ENCODE measurements at places on chromosomes 2 and 18.

DNA sequence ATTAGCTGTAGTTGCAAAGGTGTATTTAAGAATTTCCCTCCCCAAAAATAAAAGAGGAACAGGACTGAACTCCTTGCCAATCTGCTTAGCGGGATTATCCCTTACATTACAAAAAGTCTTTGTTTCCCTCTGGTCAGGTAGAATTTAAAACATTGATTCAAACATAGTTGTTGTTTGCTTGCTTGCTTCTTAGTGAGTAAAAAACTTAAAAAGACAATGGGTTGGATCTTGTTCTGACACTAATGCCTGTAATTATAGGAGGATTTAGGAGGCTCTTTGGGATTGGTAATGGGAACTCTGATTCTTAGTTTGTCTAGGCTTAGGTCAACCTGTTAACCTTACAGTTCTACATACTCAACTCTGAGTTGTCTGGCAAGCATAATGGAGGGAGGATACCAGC lies 3.7 kb upstream of the CEBPZOS start:
- DNase-seq, result no peak

- DNase-seq, result no peak
Measured at GRCh38 chr2:183260527-183260926, 136.3 kb downstream of the NUP35 start.

DNA sequence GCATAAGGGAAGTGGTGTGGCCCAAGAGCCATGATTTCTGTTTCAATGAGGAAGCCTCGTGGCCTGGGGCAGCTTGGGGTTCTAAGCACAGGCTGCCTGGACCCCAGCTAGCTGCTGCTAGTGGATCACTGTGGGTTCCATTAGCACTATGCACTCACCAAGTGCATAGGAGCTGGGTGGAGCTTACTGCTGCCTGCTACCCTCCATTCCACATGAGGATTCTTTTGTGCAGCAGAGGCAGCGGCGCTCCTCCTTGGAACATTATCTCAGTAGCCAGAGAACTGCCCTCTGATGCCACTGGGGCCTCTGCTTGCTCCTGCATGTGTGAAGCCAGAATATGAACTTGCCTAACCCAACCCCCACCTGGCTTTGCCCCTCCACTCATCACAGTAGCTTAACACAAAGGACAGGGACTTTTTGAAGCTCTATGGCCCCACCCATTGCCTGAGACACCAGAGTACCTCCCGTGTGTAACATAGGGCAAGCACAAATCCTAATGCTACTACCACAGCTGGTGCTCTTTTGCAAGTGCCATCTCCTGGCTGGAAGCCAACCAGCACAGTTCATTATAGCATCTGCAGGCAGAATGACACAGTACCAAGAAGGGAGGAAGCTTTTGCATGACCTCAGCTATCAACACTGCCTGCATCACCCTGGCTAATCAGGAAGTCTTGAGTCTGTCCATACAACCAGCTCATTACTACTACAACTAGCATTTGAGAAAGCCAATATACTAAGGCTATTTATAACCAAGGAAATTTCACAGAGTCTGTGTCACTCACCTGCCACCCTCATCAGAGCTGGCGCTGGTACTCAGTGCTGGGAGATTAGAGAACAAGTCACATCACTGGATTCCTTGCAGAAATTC lies 297.0 kb upstream of the GULP1 start:
- DNase-seq, result no peak

GRCh38 chr2:21103274-21103891 lies 20.4 kb upstream of the TDRD15 start:
- no peak for DNase-seq

DNA sequence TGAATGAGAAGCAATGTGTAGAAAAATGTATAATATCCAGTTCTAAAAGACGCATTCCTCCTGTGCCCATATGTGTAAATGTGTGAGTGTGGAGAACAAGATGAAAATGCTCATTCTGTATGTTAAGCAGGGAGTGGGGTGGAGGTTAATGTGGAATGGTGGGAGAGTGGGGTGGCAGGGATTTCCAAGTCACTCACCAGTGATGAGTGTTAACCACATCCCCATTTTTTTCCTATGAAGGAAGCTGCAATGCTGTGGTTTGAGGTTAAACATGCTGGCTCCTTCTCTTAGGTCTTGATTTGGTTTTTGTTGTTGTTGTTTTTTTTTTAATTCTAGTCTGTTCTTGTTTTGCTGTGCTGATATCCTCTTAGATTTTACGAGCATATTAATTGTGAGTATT lies 169.4 kb downstream of the NEDD4L start:
- peak; percentile 29 for DNase-seq

GRCh38 chr2:165857876-165858275 lies 63.8 kb upstream of the GALNT3 start:
- DNase-seq, result no peak

GRCh38 chr2:182444806-182445205 lies 18.0 kb upstream of the PDE1A start:
- no peak for DNase-seq

DNA sequence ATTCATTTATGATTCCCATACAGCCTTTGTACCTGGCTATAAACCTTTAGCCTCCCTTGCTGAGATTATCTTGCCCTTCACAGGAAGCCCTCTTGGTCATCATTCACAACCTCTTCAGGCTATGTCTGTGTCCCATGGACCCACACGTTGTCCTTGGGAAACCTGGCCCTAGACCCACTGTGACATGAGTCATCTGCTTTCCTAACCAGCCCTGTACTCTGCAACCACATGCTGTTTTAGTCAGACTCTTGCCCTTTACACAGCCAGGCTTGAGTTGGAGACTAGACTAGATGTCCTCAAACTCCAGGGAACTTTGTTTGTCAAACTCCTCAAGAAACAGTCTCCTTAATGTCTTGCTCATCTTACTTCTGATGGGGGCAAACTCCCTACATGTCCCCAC lies 229.3 kb upstream of the ZSWIM2 start:
- no peak for DNase-seq

- DNase-seq, result no peak
Measured at GRCh38 chr2:101852824-101853223, 138.9 kb upstream of the IL1R2 start.

- no peak for DNase-seq
Measured at GRCh38 chr2:32851777-32852439, 94.8 kb upstream of the LTBP1 start.

- no peak for DNase-seq
Measured at GRCh38 chr2:176082824-176083751, 674 bp downstream of the EVX2 start.

DNA sequence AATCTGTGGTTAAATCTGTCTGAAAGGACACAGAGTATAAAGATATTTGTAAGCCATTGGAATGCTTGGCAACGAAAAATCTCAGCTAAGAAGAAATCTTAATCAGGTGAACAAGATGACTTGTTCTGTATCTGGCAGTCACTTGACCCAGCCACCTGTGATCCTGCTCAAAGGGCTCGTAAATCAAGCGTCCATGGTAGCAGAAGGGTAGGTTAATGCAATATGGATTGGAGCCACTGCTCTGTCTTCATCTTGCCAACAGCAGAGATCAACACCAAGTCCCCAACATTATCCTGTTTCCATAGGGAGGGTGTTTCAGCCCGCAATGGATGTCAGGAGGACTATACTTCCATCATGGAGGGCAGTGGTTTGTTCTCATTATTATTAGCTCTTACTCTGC lies 378.4 kb downstream of the CDH7 start:
- no peak for DNase-seq

DNA sequence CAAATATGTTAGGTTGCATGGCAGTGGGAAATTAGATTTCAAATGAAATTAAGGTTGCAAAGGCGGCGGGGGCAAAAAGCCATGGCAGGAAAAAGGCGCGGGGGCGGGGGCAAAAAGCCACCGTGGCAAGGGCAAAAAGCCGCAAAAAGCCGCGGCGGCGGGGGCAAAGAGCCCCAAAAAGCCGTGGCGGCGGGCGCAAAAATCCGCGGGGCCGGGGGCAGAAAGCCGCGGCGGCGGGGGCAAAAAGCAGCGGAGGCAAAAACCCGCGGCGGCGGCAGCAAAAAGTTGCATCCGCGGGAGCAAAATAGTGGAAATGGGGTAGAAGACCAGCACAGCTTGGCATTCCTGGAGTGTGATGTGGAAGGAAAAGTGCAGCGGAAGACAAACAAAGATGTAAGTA lies 417.1 kb downstream of the ANKRD30B start:
- no peak for DNase-seq

- DNase-seq, result no peak
Measured at GRCh38 chr18:60891936-60892335, 441.3 kb upstream of the CDH20 start.

DNA sequence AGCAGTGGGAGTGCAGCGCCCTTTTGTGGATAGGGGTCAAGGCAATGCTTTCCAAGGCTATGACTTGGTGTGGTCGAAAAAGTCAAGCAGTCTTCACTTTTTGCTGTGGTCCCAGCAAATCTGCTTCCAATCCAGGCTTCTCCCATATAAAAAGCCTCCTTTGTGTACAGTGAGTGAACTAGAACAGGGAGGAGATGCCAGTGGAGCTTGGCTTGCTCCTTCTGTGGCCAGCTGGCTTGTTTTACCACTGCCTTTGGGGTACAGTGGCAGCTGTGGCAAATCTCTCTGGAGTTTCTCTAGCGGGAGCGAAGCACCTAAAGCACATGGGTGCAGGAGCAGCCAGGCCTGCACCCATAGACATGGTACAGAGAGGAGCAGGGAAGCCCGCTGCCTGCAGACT lies 103.5 kb downstream of the MSH2 start:
- DNase-seq, result no peak

DNA sequence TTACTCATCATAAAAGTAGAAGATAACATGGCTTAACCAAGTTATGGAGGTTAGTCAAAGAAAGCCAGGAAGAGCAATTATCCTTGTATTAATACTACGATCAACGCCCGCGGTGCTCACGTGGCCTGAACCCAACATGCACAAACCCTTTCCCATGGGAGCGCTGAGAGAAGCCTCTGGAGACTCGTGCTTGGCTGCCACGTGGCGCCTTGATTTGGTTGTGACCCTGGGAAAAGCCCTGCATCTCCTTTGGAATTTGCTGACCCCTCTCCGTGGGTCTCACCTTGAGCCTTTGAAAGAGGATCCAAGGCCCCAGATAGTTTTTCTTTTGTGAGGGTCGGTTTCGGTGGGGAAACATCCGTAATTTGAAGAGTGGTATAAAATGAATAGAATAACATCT lies 255.6 kb downstream of the DCDC2C start:
- DNase-seq, result no peak

- DNase-seq, result peak; percentile 18
Measured at GRCh38 chr18:67302043-67302442, 214.5 kb downstream of the DSEL start.

GRCh38 chr2:100178085-100178788 lies 35.8 kb upstream of the AFF3 start:
- peak; percentile 37 for DNase-seq

- no peak for DNase-seq
Measured at GRCh38 chr2:231617059-231617926, 24.6 kb downstream of the TEX44 start.
